Ovary (tissue), 10 donors: ENCODE measurements at places on chromosomes 7 and 10.

GRCh38 chr10:133122171-133122935 lies 34.6 kb downstream of the ADGRA1 start:
- DNase-seq = no peak

GRCh38 chr10:13440185-13441061 lies 88.4 kb downstream of the BEND7 start:
- DNase-seq = peak; percentile 57

DNA sequence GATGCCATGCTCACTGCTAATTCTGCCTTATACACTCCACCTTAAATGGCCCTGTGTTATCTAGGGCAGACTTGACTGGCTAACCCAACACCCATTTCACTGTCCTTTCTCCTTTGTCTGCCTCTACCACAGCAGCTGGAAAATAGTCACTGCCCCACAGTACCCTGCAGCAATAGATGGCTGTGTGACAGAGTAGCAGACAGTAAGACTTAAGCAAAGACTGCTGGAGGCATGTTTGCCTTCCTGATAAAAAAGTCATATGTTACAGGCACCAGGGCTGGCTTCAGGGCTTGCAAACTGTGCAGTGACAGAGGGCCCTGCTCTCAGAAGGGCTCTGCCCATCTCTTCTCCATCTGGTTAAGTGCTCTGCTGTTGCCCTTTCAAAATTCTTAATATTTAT lies 332.6 kb upstream of the GHITM start:
- DNase-seq = no peak

DNA sequence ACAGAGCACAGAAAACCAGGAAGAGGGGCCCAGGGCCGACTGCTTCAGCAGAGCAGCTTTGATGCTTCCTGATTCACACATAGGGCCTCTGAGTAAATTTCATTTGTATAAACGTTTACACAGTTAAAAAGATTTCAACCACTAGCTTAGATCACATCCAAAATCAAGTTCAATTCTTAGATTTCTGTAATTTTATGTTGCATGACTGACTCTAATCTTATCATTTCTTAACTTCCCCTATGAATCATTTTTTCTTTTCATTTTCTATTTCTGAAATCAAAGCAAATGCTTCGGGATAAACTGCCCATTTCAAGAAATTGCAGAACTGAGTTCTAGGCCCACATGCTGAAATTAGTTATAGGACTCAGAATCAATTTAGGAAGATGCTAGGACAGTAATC lies 224.7 kb downstream of the INHBA start:
- DNase-seq = no peak

GRCh38 chr10:91713461-91714072 lies 80.7 kb upstream of the PPP1R3C start:
- no peak for DNase-seq

DNA sequence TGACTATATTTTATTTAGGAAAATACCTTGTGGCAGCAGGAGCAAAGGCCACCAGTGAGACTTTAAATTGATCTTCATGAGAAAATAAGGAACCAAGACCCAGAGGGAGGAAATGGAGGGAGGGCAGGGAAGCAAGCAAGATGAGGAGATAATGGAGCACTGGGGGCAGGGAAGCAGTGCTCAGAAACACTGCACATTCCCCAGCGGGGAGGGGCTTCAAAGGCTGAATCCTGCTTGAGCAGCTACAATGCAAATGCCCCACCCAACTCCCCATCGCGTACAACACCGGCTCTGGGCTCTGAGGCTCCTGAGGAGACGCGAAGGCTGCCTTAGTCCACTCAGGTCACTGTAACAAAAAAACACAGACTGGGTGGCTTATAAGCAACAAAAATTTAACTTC lies 503.8 kb downstream of the GRID1 start:
- no peak for DNase-seq

- no peak for DNase-seq
Measured at GRCh38 chr10:131199646-131200045, 111.9 kb downstream of the TCERG1L start.

- no peak for DNase-seq
Measured at GRCh38 chr7:33754933-33755928, 150.1 kb upstream of the BMPER start.

GRCh38 chr7:157795643-157796042 lies 458.8 kb downstream of the DNAJB6 start:
- DNase-seq = no peak

DNA sequence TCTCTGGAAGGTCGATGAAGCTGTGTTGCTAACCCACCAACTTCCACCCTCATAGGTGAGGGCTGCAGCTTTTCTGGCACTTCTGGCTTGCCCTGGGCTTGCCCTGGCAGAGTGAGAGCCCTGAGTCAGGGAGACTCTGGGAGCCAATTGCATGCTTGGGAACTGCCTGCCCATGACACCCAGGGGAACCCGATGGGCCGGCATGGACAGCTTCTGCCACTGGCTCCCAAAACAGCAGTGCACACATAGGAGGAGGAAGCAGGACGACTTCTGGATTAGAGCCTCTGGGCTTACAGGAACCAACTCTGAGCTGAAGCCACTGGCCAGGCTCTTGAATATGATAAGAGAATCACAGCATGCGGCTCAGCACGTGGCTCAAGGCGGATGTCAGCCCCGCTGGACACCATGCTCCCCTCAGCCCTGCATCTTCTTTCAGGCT lies 135.2 kb upstream of the UNC5B start:
- no peak for DNase-seq

DNA sequence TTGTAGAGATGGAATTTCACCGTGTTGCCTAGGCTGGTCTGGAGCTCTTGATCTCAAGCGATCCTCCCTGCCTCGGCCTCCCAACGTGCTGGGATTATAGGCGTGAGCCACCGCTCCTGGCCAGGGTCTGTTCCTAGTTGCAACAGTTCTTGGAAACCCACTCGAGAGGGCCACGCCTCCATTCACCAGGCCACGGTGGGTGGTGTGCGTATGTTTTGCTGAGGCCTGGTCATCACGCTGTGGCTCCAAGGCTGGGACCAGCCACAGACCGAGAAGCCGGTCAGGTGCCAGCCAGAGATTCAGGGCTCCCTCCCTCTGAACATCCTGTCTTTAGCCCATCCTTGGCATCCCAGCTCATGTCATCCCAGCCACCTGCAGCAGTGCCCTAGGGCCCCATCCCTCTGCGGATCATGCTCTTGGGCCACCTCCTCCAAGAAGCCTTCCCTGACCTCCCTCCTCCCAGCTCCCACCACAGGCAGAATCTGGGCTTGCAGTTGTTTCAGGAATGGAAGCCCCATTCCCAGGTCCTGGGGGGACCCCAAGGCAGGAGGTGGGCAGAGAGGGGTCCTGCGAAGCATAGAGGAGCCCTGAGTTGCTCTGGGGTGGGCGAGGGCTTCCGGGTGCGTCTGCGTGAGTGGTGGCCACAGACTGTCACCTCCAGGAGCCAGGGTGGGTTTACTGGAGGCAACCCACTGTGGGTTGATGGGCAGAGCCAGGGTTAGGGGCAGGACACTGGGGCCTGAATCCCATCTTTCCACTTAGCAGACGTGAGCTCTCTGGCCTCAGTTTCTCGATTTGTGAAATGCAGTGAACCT lies 5.2 kb downstream of the LAT2 start:
- DNase-seq = no peak

- DNase-seq = peak; percentile 76
Measured at GRCh38 chr10:102645388-102645740, 1.1 kb downstream of the TRIM8 start.

GRCh38 chr10:119090968-119091367 lies 10.4 kb upstream of the EIF3A start:
- DNase-seq = no peak

GRCh38 chr7:43646603-43647338 lies 63.9 kb downstream of the STK17A start:
- no peak for DNase-seq

- no peak for DNase-seq
Measured at GRCh38 chr10:61047081-61047480, 103.1 kb upstream of the RHOBTB1 start.
